ENCODE measurements at places on chromosomes 5 and 9. TPM values are rescaled to one million over a fixed set of nuclear protein-coding genes. Genes with fewer than 3 reads are reported as not detected.

DNA sequence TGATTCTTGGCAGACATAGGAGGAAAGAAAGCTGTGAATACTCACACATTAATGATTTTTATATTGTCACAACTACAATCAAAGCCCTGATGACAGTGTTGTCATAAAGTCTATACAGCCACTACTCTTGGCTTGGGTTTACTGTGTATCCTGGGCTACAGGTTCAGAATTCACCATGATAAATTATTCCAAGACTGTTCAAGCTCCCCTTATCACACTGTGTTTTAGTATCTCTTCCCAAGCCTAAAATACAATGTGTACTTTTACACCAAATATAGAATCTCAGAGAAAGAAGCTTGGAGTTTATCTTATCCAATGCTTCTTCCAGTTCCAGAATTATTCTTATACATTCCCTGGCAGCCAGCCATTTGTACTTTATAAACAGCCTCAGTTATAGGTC lies 127.7 kb upstream of the PPP1R2B start:
- DNase-seq: no peak

The MARVELD2 gene
- total RNA-seq: 40.9 TPM

DNA sequence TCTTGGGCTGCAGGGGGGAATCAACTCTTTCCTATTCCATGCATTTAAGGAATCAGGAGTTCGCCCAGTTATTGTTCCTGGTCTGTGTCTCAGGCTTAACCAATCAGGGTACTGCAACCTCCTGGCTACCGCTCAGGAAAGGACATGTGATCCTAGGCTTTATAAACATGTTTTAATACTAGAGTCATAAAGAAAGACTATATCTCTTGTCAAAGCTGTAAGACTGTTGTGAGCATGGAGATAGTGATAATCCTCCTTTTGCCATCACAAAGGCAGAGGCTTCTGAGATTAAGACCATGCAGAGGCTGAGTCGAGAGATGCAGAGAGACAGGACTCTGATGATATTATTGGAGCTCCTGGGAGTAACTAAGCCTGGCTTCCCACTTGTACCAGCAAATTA lies 137.0 kb downstream of the YIPF5 start:
- DNase-seq: no peak

- DNase-seq: peak; percentile 28
Measured at GRCh38 chr5:154444556-154445421, 1.0 kb upstream of the SAP30L start.

- no peak for DNase-seq
Measured at GRCh38 chr9:123868002-123868401, 61.9 kb downstream of the DENND1A start.

DNA sequence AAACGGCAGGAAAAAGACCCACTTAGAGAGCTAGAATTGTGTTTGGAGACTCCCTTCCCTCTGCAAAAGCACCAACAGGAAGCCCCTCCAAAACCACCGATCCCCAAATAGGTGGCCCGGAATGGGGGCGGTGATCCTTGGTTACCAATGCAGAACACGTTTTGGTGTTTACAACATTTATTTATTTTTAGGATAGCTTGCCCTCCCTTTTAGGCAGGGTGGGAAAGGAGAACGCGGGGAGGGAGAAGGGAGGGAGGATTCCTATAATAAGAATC lies 579 bp upstream of the NTRK2 start:
- no peak for DNase-seq

The CNTFR gene
- not detected for total RNA-seq

GRCh38 chr5:145637396-145637795 lies 197.7 kb downstream of the PRELID2 start:
- no peak for DNase-seq

DNA sequence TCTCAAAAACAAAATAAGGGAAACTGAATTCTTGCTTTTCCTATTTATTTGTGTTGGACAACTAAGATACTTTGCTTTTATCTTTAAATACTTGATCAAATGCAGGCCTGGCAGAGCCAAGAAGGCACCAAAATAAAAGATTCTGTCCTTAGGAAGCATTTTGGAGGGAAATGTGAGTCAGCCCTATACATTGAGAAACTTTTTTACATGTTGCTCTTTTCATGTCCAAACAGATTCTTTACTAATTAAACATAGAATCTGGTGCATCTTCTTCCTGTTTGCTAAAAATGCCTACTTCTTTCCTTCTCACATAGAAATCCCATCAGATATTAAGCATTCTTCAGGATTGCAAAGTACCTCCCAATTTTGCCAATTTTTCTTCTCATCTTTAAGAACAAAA lies 1160.4 kb downstream of the EFNA5 start:
- no peak for DNase-seq

- no peak for DNase-seq
Measured at GRCh38 chr9:97559111-97559514, 57.6 kb downstream of the TMOD1 start.
